ENCODE measurements at places on chromosomes 7 and 10.

GRCh38 chr10:58796242-58796641 is 283.6 kb downstream of the BICC1 start:
- DNase-seq = no peak

DNA sequence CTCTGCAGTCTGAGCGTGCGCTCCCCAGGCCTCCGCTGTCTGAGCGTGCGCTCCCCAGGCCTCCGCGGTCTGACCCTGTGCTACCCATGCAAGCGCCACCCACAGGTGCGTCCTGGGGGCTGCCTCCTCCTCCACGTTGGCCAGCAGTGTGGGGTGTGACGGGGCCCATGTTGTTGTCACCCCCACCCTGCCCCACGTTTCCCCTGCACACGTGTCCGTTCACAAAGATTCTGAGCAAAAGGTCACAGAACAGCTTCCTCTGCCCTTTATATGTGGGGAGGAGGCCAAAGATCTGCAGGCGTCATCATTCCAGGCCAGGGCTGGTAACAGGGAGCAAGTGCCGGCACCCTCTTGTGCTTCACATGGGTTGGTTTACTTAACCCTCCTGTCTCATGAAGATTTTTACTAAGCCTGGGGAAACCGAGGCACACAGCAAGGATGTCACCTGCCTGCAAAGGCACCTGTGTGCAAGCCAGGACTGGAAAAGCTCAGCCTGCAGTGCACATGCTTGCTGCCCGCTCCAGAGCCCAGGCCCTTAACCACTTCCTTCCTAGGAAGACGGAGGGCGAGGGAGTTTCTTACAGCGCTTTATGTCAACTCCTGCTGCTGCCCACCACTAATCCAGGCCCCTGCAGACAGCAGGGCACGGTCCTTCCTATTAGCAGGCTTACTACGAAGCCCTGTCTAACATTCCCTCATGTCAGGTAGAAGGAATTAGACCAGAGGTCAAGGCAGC is 4.8 kb downstream of the GPR146 start:
- DNase-seq = no peak

DNA sequence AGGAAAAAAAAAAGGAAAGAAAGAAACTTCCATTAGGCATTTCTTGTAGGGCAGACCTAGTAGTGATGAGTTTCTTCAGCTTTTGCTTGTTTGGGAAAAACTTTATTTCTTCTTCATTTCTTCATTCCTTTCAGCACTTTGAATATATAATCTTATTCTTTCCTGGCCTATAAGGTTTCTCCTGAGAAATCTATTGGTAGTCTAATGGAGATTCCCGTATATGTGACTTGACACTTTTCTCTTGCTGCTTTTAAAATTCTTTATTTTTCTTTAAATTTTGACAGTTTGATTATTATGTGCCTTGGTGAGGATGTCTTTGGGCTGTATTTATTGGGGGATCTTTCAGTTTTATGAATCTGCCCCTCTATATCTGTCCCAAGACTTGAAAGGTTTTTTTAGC is 3.9 kb upstream of the BTAF1 start:
- DNase-seq = no peak

DNA sequence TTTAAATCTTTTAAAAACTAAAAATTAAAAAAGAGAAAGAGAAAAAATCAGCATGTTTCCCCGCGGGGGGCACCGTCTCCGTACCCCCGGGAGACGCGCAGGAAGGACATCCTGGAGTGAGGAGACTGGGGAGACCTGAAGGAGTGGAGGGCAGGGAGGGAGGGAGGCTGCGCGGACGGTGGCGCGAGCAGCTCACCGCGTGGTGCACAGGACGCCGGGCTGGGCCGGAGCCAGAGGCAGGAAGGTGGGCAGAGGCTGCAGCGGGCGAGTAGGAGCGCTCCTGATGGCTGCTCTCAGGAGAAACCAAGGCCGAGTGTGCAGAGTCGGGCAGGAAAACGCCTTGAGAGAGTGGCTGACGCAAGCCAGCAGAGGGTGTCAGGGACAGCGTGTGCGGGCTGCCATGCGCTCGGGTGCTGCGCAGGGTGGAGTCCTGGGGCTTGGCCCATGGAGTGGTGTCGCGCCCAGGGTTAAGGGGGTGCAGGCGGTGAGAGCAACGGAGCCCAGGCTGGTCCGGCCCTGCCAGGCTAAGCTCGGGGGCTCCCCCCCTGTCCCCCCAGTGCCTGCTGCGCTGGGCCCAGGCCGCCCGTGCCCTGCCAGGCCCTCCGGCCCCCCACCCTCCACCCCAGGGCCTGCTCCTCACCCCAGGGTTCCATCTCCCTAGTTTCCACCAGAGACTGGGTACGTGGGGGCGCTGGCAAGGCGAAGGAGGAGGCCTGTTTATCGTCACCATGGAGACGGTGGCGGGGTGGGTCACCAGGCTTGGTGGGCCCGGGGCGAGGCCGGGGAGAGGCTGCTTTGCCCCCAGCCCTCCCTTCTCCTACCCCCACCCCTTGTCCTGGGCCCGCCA is 28.9 kb upstream of the FXYD4 start:
- DNase-seq = no peak

GRCh38 chr7:128398016-128398840 is 11.6 kb downstream of the IMPDH1 start:
- DNase-seq = no peak

DNA sequence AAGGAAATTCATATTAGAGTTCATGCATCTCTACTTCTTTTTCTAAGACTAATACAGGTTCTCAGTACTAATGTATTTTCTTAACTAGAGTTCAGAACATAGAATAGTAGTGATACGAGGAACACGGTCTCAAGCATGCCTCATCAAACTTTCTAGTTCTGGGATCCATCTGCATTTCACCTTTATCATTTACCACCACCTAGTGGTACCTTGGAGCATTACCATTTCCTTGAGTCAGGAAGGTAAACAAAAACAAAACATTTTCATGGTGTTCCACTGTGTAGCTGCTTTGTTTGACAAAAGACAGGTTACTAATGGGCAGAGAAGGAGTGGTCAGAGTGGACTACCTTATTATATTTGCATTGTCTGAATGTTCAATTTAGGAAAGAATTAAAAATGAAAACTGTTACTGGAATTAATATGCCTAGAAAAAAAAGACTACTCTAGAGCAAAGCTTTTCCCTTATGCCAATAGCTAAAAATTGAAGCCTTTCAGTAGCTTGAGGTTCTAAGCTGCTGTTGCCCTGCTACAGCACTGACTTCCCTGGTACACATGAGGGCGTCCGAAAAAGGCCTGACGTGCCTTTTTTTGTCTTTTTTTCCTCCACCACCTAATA is 44.5 kb downstream of the STARD3NL start:
- DNase-seq = no peak

- DNase-seq = no peak
These were observed 88.6 kb downstream of the GFRA1 start for GRCh38 chr10:116184512-116184794.

DNA sequence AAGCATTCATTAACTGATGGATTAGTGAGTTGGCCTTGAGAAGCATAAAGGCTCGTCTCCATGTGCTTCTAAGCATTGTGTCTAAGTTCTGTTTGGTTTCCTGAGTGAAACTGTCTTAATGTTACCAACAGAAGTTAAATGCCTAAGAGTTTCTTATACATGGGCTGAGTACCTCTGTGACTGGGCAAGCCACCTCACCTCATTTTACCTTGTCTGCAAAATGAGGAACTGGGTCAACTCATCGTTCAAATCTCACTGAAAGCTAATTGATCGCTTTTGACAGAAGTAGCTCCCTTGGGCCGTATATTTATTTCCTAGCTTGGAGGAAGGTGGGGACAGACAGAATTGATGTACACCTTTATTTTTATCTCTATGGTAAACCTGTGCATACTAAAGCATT is 88.9 kb downstream of the TCF7L2 start:
- DNase-seq = no peak

GRCh38 chr10:102835007-102835482 is 2.2 kb downstream of the CYP17A1 start:
- DNase-seq = peak; percentile 77

DNA sequence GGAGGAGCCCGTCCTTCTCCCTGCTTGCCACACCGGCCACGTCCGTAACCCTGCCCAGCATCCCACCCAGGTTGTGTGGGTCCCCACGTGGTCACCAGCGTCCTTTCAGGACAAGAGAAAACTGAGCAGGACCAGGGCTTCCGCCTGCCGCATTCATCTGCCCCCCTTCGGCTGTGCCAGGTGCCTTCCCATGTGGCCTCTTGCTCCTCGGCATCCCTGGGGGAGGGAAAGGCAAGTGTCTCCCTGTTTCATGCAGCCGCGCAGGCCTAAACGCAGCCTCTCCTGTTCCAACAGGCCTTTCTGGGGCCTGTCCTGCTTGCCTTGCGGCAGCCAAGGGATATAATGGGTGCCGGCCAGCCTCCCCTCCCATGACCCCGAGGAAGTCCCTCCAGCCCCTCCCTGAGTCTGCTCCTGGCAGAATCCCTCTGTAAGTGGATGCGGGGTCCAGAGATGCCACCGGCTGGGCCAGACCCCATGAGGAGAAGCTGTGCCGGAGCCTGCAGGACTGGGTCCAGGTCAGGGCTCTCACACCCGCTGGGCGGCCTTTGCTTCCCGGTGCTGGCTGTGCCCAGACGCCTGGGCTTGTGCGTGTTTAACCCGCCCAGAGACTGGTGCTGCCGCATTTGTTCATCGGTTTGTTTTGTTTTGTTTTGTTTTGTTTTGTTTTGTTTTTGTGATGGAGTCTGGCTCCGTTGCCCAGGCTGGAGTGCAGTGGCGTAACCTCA is 23.1 kb downstream of the SHH start:
- no peak for DNase-seq

DNA sequence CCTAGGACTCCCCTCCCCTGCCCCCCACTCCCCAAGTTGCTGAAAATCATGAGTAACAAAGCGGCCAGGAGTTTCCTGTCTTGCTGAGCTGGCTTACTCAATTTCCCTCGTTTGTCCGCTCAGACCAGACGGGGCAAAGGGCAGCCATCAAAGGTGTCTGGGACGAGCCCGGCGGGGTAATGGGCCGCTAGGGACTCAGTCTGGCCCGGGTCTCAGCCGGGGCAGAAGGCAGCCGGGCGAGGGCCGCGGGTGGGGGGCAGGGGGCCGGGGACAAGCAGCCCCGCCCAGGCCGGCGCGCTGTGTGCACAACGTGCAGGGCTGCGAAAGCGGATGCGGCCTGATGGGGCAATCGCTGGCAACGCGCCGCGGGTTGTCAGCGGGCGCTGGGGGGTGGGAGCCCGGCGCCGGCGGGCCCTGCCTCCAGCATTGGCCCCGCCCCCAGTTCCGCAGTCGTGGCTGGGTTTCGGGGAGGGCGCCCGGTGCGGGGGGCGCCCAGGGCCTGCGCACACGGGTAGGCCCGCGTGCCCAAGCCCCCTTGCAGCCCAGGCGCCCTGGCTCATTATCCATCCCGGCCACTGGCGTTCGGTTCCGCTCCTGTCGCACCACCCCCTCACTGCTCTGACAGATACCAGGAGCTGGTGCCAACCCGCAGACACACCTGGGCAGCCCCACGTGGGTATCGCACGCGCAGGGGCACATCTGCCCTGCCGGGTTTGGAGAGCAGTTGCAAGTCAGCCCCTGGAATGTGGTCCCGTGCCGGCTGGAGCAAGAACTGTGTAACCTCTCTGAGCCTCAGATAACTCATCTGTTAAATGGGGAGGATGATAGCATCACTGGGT is 35.1 kb downstream of the DNAJB12 start:
- DNase-seq = peak; percentile 88

DNA sequence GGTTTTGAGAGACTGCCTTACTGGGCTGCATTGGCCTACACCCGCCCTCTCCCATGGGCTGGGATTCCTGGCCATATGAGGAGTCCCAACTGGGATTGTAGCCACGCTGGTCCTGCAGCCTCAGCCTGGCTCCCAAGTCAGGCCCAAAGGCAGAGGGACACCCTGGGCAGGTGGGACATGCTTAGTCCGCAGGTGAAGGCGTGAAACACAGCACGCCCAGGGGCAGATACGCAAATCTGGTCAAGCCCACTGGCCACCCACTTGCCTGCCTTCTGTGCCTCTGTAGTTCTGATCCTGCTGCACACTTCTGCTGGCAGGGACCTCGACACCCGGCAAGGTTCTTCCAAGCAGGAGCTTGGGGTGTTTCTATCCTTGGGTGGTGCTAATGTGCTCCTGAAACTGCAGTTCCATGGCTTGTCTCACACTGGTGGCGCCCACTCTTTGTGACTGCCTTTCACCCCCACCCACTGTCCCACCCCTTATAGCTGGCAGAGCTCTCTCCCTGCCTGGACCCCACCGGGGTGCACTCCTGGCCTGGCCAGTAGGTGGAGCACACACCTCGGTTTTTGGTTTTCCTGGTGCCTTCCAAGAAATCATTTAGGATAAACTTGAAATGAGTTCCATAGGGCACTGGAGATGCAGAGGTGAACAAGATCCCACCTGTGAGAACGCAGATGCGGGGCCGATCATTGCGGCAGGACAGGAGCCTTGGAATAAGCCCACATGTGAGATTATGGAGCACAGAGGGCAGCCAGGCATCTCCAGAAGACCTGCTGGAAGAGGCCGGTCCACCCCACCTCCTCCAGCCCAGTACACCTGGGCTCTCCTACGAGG is 47.9 kb downstream of the MKI67 start:
- peak; percentile 29 for DNase-seq

DNA sequence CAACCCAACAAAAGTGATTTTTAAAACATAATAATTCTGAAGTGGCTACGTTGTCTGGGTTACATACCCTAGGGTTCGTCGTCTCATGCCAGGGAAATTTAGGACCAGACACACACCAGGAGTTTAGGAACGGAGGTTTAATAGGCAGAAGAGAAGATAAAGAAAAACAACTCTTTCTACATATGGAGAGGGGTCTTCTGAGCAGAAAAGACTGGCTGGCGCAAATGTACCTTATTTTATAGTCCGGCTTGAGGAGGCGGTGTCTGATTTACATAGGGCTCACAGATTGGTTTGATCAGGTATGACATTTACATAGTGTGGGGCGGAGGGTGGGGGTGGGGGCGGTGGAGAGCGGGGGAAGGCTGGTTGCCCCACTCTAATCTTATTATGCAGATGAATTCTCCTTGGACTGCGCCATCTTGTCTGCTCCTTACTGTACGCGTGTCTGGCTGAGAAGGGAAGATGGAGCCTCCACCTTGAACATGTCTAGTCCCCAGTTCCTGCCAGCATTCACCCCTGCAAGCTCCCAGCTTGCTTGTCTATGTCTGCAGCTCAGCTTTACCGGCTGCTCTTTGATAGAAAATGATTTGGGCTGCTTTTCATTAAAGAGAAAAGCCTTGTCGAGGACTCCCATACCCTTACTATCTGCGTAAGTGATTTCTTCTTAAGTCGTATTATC is 98.7 kb downstream of the RALA start:
- no peak for DNase-seq

GRCh38 chr7:1428941-1429501 is 30.2 kb downstream of the MICALL2 start:
- DNase-seq = no peak

- no peak for DNase-seq
These were observed 1.4 kb downstream of the CELF2 start for GRCh38 chr10:11018855-11019631.

- DNase-seq = no peak
These were observed 113.9 kb downstream of the FZD1 start for GRCh38 chr7:91378131-91378530.

GRCh38 chr10:24951201-24952142 is 934 bp downstream of the PRTFDC1 start:
- DNase-seq = no peak

GRCh38 chr7:35816514-35816913 is 15.7 kb downstream of the SEPTIN7 start:
- DNase-seq = no peak

- no peak for DNase-seq
These were observed 499.3 kb downstream of the GLRX3 start for GRCh38 chr10:130635528-130635927.
